ENCODE measurements at places on chromosomes 6 and 20.

- no peak for DNase-seq
These were observed 12.6 kb downstream of the TUBB2B start for GRCh38 chr6:3214898-3215297.

DNA sequence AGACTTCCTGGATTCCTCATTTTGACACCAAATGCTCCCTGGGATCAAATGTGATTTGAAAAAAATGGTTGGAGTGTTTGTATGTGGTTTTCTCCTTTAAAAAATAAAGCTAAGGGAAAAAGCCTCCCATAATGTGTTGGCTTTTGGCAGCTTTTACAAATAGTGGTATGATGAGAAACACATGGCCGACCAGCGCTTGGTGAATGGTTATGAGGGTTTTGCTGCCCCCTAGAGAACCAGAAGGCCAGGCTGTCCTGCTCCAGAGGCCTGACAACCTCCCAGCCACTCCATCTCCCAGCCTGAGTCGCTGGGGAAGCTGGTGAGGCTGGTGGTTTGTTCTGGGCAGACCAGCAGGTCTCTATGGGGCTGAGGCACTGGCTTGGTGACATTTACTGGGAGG is 69.3 kb downstream of the CLIC5 start:
- no peak for DNase-seq

DNA sequence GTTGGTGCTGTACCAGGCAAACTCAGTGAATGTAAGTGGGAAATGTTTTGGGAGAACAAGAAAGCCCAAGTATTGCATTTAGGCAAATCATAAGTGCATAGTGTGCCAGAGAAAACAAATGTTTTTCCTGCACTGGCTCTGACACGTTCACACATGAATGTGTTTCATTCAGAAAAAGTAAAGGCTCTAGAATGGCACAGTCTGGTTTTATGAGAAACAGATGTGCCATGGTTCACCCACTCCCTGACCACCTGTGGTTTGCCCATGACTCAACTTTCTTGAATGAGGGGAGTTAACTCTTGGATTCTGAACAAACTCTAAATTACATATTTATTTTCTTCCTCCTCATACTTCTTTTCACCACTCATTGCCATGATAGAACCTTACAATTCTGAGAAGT is 126.9 kb downstream of the KCNQ5 start:
- peak; percentile 42 for DNase-seq

GRCh38 chr6:56345376-56345995 is 98.1 kb upstream of the COL21A1 start:
- no peak for DNase-seq

DNA sequence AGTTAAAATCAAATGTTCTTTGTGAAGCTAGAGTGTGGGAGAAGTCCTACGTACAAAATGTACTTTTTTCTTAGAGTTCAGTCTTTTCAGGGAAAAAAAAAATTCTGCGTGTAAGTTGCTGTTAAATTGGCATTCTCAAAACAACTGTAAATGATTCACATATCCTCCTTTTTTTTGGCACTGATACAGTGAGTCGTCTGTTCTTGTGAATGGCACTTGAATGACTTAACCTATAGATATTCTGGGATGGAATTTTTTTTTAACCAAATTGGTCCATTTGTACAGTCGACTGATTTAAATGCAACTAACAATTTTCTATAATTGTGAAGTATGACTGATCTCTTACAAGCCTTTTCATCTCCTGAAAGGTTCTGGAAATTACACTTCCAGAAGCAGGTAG is 5.5 kb upstream of the JAG1 start:
- DNase-seq = no peak

GRCh38 chr20:44188752-44189151 is 1.8 kb upstream of the JPH2 start:
- no peak for DNase-seq

GRCh38 chr20:50320901-50321796 is 130.5 kb downstream of the CEBPB start:
- peak; percentile 100 for DNase-seq

GRCh38 chr6:107941627-107942026 is 16.4 kb downstream of the SEC63 start:
- DNase-seq = no peak

DNA sequence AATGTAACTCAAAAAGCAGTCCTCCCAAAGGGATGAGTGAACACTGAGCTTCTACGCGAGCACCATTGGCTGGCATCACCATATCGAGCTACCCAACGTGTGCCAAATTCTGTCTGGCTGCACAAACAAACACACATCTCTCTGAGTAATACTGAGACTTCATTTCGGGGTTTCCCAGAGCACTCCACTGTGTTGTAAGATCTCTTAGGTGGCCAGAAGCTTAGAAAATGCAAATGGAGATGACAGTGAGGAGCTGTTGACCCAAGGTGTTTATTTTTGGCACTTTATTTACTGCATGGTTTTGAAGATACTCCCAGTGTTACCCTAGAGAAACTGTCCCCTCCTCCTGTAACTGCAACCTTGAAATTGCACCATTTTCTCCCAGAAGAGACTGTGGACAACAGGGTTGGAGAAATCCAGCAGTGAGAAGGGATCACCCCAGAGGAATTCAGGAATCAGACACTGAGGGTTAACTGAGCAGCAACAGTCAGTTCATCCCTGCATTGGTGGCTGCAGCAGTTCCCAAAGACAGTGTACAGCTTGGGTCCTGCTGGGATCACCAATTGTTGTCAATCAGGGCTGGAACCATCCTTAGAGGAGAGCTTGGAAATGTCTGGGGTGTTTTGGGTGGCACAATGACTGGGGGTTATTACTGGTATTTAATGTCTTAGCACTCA is 1.0 kb upstream of the RIPOR2 start:
- DNase-seq = no peak

GRCh38 chr6:112980676-112981075 is 633.5 kb downstream of the RFPL4B start:
- no peak for DNase-seq

- DNase-seq = no peak
These were observed 36.6 kb upstream of the SLC22A16 start for GRCh38 chr6:110512991-110513390.

GRCh38 chr6:10315034-10315433 is 99.8 kb downstream of the TFAP2A start:
- DNase-seq = no peak

- DNase-seq = peak; percentile 50
These were observed 746 bp downstream of the NUP153 start for GRCh38 chr6:17705778-17706579.

GRCh38 chr20:48075591-48076174 is 290.4 kb upstream of the SULF2 start:
- no peak for DNase-seq

DNA sequence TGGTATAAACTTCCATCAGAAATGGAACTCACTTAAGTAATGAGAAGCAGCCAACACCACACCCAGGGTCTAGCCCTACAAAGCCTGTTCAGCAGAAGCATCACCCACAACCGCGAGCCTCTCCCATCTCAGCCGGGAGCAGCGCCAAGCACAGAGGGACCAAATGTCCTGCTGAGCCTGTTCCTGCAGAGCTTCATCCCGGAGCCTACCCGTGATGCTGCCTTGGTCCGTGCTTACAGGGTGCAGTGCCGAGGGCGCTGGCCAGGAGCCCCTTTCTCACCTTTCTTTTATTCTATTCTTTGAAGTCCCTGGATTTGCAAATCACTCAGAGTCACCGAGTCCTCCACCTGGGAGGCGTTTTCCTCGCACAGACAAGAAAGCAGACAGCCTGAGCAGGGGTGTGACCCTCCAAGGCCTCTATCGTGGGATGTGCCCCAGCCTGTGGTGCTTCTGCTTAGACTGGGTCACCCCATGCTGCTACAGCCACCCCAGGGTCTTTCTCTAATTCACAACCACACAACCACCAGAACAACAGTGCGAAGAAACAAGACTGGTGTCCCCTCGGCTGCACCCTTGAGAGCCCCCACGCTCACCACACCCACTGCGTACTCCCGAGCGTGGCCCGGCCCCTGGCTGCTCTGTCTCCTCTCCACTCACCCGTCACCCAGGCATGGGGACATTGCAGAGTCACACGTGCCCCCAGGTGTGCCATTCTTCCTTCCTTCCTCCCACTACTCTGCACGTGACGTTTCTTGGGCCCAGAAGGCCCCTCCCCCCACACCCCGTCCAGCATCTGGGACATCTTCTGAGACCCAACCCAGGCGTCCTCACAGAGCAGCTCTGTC is 92.2 kb upstream of the MPC1 start:
- no peak for DNase-seq

GRCh38 chr6:29676981-29677601 is 3.9 kb downstream of the ZFP57 start:
- peak; percentile 32 for DNase-seq

DNA sequence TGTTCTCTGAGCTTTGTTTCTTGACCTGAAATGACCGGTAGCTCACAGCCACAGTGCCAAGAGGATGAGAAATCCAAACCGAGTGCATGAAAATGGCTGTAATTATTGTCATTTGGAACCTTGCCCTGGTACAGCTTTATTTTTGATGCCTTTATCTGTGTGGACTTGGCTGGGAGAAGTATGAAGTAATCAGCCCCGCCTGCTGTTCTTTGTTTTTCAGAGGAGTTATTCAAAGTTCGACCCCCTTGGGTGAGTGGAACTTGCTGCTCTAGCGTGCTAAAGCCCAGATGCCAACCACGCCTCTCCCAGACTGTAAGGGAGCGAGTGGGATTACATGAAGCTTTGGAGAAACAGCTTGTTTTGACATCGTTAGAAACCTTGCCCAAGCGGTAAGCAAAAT is 48.3 kb downstream of the ECT2L start:
- DNase-seq = no peak

GRCh38 chr6:148379966-148380713 is 37.5 kb downstream of the SASH1 start:
- no peak for DNase-seq

- no peak for DNase-seq
These were observed 146.4 kb upstream of the FAM83B start for GRCh38 chr6:54700158-54700557.

DNA sequence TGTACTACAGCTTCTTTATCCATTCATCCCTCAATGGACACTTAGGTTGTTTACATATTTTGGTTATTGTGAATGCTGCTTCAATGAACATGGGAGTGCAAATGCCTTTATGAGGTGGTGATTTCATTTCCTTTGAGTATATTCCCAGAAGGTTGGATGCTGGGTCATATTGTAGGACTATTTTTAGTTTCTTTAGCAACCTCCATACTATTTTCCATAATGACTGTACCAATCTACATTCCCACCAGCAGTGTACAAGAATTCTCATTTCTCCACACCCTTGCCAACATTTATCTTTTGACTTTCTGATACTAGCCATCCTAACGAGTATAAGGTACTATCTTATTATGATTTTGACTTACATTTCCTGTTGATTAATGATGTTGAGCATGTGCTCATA is 269.0 kb downstream of the C6orf118 start:
- DNase-seq = no peak

DNA sequence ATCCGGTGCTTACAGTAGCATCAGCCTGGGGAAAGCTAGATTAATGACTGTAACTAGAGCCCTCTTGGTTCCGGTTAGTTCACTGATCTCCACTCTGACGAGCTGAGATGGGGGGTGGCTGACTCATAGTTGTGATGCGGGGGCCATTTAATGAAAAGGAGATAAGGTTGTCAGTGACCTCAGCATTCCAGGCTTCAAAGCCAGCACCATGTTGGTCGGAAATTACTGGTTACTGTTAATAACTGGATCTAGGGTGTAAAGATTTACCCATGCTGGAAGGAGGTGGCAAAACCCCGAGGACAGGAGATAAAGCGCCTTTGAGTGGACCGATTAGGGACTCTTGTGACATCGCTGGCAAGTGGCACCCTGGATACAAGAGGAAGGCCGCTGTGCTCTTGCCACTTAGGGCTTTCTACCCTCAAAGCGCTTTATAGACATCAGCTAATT is 21.1 kb downstream of the FOXC1 start:
- peak; percentile 65 for DNase-seq

DNA sequence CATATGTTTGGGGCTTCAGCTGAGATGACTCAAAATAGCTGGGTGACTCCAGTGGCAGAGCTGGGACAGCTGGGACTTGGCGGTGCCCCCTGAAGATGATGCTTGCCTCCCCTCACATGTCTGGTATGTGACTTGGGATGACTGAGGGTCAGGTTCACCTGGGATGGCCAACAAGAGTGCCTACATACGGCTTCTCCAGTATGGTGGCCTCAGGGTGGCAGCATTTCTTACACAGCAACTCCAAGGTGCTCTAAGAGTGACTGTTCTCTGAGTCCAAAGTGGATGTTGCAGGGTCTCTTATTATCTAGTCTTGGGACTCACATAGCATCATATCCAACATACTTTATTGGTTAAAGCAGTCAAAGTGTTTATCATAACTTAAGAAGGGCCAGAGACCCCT is 87.8 kb upstream of the CENPW start:
- DNase-seq = no peak

DNA sequence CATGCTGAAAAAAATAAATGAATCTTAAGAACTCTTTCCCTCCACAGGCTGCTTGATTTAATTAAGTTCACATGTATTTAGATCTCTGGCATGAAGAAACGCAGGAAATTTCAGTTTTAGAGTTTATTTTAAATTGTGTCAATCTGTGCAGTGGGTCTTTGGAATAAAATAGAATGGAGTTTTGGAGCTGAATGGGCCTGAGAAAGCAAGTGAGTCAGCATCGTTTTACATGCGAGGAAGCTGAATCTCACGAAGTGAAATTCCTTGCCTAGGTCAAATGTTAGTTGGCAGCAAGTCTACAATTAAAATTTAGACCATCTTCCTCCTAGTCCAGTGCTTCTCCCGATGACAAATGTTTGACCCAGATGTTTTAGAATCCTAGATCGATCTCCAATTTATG is 22.4 kb downstream of the MAP7 start:
- DNase-seq = no peak

GRCh38 chr6:129100164-129100563 is 217.2 kb downstream of the LAMA2 start:
- no peak for DNase-seq

DNA sequence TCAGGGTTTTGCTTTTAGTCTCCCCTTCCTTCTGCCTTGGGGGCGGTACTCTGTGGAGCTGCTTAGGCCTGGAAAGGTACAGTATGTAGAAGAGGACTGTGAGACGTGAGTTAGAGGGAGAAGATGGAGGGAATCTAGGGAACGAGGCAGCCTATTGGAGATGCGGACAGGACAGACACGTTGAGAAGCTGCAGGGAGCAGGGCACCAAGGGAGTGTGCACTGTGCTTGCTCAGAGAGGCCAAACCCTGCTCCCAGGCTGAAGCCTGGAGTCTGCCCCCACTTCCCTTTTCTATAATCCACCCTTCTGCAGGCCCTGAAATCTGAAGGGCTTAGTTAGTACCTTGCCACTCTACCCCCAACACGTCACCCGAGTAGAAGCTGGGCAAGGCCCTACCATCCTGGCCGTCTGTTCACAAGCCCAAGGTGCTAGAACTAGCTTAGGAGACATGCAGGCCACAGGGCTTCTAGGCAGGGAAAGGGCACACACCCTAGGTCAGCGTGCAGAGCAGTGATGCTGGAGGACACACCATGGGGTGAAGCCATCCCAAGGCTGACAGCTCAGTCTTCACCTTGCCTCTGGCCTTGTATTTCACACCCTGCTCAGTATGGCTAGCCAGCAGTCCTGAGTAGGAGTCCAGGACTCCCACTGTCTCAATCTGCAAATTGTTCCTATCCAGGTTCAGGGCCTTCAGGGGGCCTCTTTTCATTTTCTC is 6.9 kb downstream of the TP53INP2 start:
- DNase-seq = no peak
